ENCODE measurements at places on chromosomes 4 and X. TPM values are rescaled to one million over a fixed set of nuclear protein-coding genes. Genes with fewer than 3 reads are reported as not detected.

The SHROOM4 gene
- 2.8 TPM for total RNA-seq

The PSAPL1 gene
- total RNA-seq: 0.09 TPM

The PLS3 gene
- total RNA-seq: 142 TPM

The SPANXC gene
- total RNA-seq: not detected

The ADGRL3 gene
- 0.19 TPM for total RNA-seq

The ARHGAP10 gene
- 27.1 TPM for total RNA-seq

The AKAP14 gene
- total RNA-seq: not detected

The EDA2R gene
- 0.47 TPM for total RNA-seq

The SPATA4 gene
- total RNA-seq: not detected

The PNCK gene
- total RNA-seq: 0.82 TPM

The TXK gene
- total RNA-seq: 4.0 TPM

The MAGEC2 gene
- not detected for total RNA-seq

The ARL9 gene
- total RNA-seq: 0.53 TPM

The BCOR gene
- total RNA-seq: 12.0 TPM

The PDLIM5 gene
- total RNA-seq: 158 TPM

The REPS2 gene
- 5.0 TPM for total RNA-seq

The HMX1 gene
- total RNA-seq: not detected

The GPRIN3 gene
- total RNA-seq: 0.83 TPM

The MSMO1 gene
- total RNA-seq: 122 TPM

The PPEF2 gene
- not detected for total RNA-seq

The PITX2 gene
- 1.5 TPM for total RNA-seq

The SPOCK3 gene
- not detected for total RNA-seq

The TMSB15C gene
- total RNA-seq: 0.53 TPM

The ZNF157 gene
- 0.19 TPM for total RNA-seq

The MAGEA11 gene
- total RNA-seq: not detected

The LONRF3 gene
- total RNA-seq: 4.8 TPM

The MED12 gene
- total RNA-seq: 27.5 TPM

The SLC6A14 gene
- total RNA-seq: 8.9 TPM

The FRG2 gene
- not detected for total RNA-seq

The UBA6 gene
- 103 TPM for total RNA-seq

The DIPK2B gene
- total RNA-seq: 2.9 TPM

The MAGEA6 gene
- not detected for total RNA-seq

The VEGFC gene
- total RNA-seq: 2.0 TPM

The ETDB gene
- total RNA-seq: not detected

The NALF2 gene
- total RNA-seq: not detected

The PABPC5 gene
- total RNA-seq: 1.9 TPM

The DRP2 gene
- not detected for total RNA-seq

The POU4F2 gene
- total RNA-seq: not detected

The ZNF674 gene
- total RNA-seq: 2.8 TPM

The FBXO8 gene
- total RNA-seq: 30.5 TPM

The REELD1 gene
- total RNA-seq: not detected

The IL21 gene
- 0.66 TPM for total RNA-seq

The IGFBP7 gene
- 132 TPM for total RNA-seq

The ZFP92 gene
- 0.11 TPM for total RNA-seq

The MAGEE1 gene
- 0.95 TPM for total RNA-seq

The HTR2C gene
- total RNA-seq: not detected

The GYPE gene
- not detected for total RNA-seq

The NXF2 gene
- total RNA-seq: not detected

Measured in esophagus squamous epithelium (tissue), 5 donors.